SK-N-SH (cell line): ENCODE measurements at places on chromosomes 16 and 17.

- DNase-seq: peak; percentile 95
Observed at GRCh38 chr16:2964475-2965336, 631 bp downstream of the KREMEN2 start.

GRCh38 chr17:27878776-27879562 is 14.2 kb downstream of the LYRM9 start:
- peak; percentile 30 for DNase-seq

DNA sequence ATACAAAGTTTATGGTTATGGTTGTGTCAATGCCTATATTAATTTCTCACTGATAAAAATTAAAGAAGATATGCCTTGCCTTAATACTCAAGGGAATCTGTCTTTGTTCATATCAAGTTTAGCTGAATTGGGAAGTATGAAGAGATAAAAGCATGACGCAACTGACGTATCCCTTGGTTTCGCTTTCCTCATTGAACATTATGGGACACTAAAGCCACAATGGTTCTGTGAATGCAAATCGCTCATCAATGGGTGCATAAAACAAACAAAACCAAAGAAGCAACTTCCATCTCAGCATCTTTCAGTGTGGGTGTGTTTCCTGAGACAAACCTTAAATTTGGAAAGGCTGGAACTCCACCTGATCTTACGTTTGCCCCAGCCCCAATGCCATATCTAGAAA is 108.2 kb downstream of the NPIPB5 start:
- DNase-seq: no peak

DNA sequence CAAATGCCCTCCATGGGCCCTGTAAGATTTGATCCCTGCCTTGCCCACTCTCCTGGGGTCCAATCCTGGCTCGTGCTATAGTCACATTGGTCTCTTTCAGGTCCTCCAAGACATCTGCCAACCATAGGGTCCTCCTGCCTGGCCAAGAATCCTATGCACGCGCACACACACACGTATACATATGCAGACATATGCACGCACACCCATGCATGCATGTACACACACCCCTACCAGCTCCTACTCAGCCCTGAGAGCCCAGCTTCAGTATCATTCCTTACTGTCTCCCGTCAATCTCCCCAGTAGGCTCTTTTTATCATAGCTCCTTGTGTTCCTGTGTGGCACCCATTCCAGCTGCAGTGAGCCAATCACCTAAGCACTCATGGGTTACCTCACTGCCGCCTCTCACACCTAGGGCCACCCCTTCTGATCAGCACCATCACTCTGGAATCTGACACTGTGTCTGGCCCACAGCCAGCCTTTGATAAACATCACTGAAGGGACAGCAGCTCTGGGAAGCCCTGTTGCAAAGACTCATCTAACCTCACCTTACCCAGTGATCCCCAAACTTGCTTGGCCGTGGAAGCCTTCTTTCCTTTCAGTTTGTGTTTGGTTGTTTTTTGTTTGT is 7.9 kb upstream of the DNAH17 start:
- no peak for DNase-seq

DNA sequence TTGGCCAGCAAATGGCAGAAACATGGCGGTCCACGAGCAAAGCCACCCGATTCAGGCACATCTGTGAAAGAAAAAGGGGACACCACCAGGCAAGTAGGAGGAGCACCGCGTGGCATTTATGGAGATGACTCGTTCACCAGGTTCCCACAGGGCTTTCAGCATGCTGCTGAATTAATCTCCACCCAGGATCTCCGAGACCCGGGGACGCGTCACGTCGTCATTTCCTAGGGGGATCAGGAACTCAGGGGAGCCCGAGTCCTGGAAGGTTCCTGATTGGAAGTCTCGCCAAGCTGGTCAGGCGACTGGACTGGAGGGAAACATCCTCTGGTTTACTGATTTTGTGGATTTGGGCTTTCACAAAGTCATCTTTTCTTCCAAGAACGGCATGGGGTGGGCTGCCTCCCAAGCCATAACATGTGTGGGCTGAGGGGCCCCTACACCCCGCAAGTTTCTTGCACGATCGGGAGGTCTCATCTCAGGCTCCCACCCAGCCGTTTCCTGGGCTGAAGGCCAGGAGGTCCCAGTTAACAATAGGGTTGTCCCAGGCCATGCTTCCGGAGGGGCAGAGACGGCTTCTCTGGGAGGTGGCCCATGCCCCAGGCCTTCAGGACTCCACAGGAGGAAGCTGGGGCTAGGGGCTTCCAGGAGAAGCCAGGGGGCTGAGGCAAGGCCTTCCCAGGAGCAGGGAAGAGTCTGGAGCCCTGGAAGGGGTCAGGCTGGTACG is 645 bp downstream of the DNAH17 start:
- DNase-seq: no peak

- DNase-seq: no peak
Observed at GRCh38 chr17:16141685-16142084, 73.6 kb downstream of the NCOR1 start.

- peak; percentile 25 for DNase-seq
Observed at GRCh38 chr17:28849281-28849680, 5.5 kb upstream of the ERAL1 start.

DNA sequence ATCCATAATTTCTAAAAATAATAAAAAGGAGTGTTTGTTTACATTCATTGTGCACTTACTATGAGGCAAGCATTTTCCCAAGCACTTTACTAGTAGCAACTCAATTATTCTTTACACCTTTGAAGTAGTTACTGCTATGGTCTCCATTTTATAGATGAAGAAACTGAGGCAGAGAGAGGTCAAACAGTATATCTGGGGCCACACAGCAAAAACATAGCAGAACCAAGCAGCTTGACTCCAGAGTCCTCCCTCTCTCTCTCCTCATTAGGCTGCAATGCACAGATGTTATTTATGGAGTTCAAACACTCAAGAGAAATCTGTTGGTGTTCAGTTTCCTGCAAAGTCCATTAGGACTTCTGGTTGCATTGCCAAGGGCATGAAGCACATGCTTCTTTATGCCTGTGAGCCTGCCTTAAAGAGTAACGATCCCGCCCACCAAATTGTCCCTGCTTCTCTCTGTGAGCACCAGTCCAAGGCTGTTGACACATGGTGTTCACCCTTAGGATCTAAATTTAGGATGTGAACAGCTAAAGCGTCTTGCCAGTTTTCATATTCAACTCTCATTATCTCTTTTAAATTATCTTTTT is 44.0 kb downstream of the GPRC5B start:
- DNase-seq: no peak

- no peak for DNase-seq
Observed at GRCh38 chr17:80909635-80910034, 82.0 kb upstream of the CHMP6 start.

DNA sequence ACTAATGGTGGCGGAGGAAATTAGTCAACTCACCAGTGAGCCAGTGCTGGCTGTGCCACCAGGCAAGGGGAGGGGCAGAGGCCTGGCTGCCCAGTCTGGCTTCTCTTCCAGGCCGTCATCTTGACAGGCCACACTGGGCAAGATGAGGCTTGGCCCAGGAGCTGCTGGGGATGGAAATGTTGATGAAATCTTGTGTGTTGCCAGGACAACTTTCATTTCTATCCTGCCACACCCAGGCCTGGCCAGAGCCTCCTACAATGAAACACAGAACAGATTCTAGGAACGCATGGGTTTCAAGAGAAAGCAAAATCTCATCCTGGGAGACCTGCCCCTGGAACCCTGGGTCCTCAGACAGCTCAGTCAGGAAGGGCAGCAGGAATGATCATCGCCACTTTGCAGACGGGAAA is 9.3 kb downstream of the HEXIM2 start:
- peak; percentile 54 for DNase-seq

- no peak for DNase-seq
Observed at GRCh38 chr17:65696739-65697394, 135.4 kb upstream of the AXIN2 start.

GRCh38 chr17:48375356-48375755 is 54.7 kb downstream of the SKAP1 start:
- DNase-seq: no peak

DNA sequence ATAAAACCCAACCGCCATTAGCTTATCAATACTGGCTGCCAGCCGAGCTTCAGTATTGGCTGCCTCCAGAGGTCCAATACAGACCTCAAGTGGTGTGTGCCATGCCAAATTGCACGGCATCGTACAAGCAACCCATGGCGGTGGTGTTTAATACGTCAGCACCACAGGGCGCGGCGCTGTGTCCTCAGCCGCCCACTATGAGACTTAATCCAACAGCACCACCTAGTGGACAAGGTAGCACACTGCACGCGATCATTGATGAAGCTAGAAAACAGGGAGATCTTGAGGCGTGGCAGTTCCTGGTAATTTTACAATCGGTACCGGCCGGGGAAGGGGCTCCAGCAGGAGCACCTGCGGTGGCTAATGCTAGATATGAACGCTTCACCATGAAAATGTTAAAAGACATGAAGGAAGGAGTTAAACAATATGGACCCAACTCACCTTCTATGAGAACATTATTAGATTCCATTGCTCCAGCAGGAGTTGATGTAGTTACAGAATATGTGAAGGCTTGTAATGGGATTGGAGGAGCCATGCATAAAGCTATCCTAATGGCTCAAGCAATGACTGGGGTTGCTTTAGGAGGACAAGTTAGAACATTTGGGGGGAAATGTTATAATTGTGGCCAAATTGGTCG is 15.4 kb downstream of the FLYWCH1 start:
- peak; percentile 86 for DNase-seq

GRCh38 chr16:65782611-65783600 is 583.6 kb upstream of the CDH5 start:
- no peak for DNase-seq

GRCh38 chr16:72064361-72064894 is 1.4 kb downstream of the HPR start:
- DNase-seq: no peak

- DNase-seq: no peak
Observed at GRCh38 chr16:290015-290680, 7.2 kb downstream of the PDIA2 start.

GRCh38 chr16:12637002-12637401 is 166.7 kb downstream of the CPPED1 start:
- DNase-seq: no peak
